ENCODE measurements at places on chromosomes 11 and 22.

DNA sequence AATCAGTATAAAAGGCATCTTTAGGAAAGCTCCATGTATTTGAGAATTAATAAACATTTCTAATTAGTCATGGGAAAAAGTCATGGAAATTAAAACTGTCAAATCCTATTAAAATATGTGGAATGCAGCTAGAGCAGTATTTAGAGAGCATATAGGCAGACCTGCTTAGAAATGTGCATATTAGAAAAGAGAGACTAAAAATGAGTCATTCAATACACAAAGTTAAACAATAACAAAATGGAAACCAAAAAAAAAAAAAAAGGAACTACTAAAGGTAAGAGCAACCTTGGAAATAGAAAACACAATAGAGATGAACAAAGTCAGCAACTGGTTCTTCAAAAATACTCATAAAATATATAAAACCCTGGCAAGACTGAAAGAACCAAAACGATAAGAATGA is 59.7 kb upstream of the RASSF10 start:
- DNase-seq = no peak

GRCh38 chr11:13140028-13140870 is 131.1 kb downstream of the RASSF10 start:
- no peak for DNase-seq

DNA sequence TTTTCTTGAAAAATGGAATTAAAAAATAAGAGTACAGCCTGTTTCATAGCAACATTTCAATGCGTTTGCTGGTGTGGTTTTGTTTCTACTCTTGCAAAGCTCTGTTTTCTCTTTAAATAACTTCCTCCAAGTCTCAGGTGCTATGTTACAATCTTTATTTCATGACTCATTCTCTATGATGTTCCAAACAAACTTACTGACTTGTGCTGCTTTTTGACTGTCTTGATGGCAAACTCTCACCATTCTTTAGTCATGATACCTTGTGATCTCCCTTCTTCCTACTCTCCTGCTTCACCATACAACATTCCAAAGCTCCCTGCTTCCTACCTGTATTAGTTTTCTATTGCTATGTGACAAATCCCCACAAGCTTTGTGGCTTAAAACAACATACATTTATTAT is 166.1 kb downstream of the C11orf91 start:
- no peak for DNase-seq

DNA sequence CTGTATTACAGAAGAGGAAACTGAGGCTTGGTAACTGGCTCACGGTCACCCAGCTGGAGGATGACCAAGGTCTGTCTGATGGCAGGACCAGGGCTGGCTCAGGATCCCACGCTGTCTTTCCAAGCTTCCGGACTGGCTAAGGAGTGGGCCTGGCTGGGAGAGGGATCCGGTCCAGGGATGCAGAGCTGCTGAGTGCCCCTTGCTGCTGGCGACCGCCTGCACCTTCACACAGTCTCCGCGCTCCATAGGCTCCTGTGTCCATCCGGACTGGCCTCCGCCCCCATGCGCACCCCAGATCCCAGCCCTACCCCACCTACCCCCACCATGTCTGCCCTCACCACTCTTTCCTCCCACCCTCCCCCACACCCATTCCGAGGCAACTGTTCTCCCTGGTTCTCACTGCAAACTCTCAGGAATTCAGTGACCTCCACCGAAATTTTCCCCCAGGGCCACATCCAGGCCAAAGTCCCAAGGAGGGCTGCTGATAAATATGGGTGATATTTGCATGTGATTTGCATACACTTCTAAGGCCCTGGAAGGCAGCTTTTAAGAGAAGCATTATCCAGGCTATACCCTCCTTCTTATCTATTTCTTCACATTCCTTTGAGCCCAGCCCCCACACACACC is 48.5 kb upstream of the SLC35C1 start:
- DNase-seq = no peak

GRCh38 chr11:119754656-119755355 is 25.8 kb upstream of the NECTIN1 start:
- no peak for DNase-seq

DNA sequence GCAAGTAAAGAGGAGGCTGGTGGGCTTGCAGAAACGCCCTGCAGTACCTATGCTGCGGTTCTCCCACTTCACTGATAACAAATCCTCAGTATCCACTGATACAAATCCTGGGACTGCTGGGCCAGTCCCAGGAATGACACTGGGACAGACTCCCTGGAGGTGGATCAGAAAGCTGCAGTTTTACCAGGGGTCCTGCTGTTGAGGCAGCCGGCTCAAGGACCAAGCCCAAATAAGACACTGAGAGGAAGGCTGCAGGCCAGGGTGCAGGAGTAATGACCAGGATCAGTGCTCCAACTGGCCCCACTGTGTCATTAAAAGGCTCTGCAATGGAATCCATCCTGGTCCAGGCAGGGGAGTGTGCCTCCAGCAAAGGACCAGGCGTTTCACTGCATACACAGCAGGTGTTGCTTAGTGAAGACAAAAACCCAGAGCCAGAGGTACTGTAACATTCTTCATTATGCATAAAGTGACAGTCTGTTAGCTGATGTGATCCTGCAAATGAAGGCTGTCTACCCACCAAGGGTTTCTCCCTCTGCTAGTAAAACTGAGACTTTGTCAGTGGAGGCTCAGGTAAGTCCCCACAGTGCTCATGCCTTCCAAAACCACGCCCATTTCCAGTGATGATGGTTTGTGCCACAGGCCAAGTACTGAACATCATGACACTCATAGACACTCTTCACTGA is 1.4 kb upstream of the C22orf39 start:
- no peak for DNase-seq

DNA sequence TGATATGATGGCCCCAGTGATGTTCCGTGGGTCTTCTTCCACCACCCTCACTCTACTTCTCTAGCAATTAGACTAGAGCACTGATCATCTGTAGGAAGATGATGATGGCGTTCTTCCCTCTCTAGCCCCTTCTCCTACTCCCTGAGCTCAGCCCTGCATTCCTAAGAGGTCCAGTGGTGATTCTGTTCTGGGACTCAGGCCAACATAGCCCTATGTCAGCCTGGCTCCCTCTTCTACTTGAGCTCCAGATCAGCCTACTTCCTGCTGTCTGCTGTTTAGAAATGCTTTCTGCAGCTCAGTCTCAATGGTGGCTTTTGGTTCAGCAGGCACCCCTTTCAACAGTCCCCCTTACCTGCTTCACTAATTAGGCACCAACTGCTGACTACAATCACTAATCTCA is 86.1 kb upstream of the ZBED5 start:
- DNase-seq = no peak

GRCh38 chr11:79431535-79431934 is 9.3 kb downstream of the TENM4 start:
- DNase-seq = no peak

DNA sequence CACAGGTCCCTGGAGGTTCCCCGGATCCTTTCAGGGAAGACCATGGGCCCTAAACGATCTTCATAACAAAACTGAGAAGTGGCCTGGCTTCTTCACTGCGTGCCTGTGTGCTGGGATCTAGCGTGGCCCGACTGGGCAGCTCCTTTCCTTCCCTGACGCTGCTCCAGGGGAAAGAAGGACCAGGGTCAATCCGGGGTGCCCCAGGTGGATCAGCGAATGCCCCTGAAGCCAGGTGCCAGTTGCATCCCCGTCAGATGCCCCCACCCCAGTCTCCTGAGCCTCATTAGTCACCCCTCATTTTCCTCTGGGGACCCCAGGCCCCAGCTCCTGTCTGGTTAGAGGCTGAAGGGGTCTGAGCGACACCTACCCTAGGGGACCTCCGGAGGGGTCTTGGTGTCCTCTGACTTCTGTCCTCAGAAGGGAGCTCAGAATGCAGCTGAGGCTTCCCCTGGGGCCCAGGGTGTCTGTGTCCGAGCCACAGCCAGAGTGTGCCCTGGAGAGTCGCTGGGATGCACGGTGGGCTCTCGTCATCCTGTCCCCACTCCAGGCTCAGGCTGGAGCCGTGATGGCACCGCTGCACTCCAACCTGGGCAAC is 18.7 kb upstream of the MUC6 start:
- DNase-seq = no peak

DNA sequence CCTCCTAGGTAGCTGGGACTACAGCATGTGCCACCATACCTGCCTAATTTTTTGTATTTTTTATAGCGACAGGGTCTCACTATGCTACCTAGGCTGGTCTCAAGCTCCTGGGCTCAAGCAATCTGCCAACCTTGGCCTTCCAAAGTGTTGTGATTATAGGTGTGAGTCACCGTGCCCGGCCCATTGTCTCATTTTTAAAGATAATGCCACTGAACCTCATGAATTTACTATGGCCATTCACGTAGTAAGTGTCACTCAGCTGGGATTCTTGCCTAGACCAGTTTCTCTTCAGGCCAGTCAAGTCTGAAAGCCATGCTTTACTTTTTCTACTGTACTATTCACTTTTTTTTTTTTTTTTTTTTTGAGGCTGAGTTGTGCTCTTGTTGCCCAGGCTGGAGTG is 22.4 kb downstream of the DEPDC5 start:
- DNase-seq = no peak

DNA sequence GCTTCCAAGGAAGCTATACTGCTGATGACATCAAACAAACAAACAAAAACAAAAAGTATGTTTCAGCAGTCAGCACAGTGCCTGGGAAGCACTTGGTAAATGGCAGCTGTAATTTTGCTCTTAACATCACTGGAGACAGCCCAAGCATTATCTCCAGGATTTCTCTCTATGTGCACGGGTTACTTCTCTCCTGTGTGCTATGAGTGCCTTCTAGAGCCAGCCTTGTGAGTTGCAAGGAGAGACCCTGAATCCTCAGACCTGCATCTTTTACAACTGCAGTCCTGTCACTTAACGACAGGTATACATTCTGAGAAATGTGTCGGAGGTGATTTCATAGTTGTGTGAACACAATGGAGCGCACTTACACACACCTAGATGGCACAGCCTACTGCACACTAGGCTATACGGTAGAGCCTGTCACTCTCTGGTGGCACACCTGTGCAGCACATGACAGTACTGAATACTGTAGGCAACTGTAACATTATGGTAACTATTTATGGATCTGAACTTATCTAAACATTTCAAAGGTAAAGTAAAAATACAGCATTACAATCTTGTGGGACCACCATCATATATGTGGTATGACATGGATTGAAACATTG is 662.5 kb upstream of the B3GAT1 start:
- DNase-seq = peak; percentile 27

DNA sequence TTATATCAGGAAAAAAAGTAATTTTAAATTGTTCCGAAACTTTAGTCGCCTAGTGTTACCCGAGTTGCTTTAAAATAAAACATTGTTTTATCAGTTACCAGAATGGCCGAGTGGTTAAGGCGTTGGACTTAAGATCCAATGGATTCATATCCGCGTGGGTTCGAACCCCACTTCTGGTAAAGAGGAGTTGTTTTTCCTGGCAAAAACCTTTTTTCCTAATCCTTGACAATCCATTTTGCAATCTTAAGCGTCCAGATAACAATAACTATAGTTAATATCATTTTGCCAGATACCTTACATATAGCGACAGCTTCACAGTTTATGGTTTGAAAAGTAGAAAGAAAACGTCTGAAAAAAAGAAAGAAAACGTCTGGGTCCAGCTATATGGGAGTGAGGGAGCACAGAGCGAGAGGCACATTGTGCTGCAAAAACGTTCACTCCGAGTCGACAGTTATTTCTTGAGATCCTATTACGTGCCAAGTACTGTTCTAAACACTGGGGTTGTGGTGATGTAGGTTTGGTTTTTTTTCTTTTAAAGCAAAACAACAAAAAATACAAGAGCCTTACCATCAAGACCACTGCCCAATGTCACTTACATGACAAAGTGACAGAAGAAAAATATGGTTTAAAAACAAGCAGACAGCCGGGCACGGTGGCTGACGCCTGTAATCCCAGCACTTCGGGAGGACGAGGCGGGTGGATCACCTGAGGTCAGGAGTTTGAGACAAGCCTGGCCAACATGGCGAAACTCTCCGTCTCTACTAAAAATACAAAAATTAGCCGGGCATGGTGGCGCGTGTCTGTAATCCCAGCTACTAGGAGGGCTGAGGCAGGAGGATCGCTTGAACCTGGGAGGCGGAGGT is 40.6 kb downstream of the OR4D9 start:
- DNase-seq = peak; percentile 64

- DNase-seq = peak; percentile 78
Measured at GRCh38 chr11:60193687-60194433, 11.0 kb upstream of the MS4A6A start.

GRCh38 chr11:134025082-134025429 is 43.8 kb upstream of the JAM3 start:
- no peak for DNase-seq

- no peak for DNase-seq
Measured at GRCh38 chr11:20061776-20062175, 98.5 kb downstream of the DBX1 start.

- DNase-seq = peak; percentile 73
Measured at GRCh38 chr11:75816561-75817239, 1.7 kb downstream of the UVRAG start.

- no peak for DNase-seq
Measured at GRCh38 chr11:78371221-78371891, 46.3 kb downstream of the GAB2 start.

DNA sequence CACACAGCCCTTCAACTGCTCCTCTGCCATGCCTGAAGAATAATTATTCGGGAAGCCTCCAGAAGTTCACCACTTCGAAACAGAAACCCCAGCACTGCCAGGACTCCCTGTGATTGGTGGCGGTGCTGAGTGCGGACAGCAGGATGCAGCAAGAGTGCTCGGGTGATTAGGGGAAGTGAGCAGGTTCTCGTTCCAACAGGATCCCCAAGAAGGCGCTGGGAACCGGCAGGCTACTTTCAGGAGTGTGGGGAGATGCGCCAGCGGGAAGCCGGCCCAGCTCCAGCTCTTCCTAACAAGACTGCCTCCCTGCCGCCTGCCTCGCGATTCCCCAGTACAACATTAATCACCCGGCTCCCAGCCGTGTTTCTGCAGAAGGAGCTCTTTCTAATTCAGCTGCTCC is 630.2 kb downstream of the BRD1 start:
- DNase-seq = no peak

GRCh38 chr11:94788396-94788795 is 20.2 kb downstream of the AMOTL1 start:
- no peak for DNase-seq

GRCh38 chr11:67300756-67301312 is 2.5 kb upstream of the SSH3 start:
- DNase-seq = no peak

GRCh38 chr11:62338218-62338617 is 970 bp downstream of the ASRGL1 start:
- no peak for DNase-seq

DNA sequence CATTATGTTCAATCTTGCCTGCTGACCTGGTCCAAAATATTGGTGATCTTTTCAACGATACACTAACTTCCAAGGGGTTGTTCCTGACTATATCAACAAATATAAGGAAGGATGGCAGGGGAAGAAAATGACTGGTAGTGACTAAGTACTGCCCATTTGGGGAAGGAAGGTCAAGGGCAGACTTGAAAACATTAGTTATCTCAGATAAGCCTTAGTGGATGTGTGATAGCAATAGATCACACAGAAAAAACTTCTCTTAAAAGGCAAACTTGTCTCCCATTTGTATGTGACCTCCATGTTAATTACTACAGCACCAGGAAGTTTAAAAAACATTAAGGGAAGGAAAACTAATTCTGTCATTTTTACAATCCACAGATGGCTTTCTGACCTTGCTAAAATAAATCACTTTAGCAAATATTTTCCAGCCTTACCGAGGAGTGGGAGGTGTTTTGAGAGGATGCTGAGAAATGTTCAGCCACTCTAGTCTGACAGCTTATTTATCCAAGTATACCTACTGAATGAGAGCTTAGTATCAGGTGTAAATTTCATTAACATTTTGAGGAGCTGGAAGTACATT is 88.2 kb upstream of the DDI1 start:
- DNase-seq = no peak

GRCh38 chr22:45064313-45065278 is 54.8 kb upstream of the PHF21B start:
- DNase-seq = no peak

- DNase-seq = no peak
Measured at GRCh38 chr11:68052137-68052873, 13.5 kb downstream of the TCIRG1 start.

Measured in Kasumi-1 (cell line).